ENCODE measurements at places on chromosomes 2 and 18.

DNA sequence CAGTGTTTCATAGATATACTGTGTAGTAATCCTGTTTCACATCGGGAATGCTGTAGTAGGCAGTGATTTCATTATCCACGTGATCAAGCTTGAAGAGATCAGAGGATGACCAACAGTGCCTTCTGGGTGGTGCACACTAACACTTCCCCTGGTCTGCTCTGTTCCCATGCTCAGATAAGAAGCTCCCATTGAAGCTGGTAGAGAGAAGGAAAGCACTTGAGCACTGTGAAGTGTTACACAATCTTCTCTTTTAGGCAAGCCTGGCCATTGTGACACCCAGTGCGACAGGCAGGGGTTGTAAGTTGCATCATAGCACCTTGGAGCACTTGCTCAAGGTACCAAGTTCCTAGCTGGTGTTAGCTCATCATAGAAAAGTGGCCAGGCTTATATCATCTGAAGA, 30.6 kb upstream of the GPD2 start:
- DNase-seq = no peak

GRCh38 chr2:233455491-233455890, 101.2 kb downstream of the DGKD start:
- no peak for DNase-seq

DNA sequence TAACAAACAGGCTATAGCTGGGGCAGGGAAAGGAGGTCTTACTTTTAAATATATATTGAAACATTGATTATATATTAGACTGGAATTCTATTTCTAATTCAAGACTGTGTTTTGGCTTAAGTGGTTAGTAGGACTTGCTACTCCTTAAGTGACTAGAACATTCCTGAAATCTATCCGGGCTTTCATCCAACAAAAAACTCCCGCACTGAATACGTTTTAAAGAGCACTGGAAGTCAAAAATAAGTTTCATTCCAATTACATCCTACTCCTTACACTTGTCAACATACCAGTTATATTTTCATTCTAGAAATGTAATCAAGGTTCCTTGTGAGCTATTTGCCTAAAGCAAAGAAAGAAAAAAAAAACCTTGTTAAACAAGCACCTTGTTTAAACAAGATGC, 204.6 kb downstream of the SP3 start:
- no peak for DNase-seq

- no peak for DNase-seq
These were observed 75.6 kb downstream of the RNF144A start for GRCh38 chr2:6992794-6993228.

GRCh38 chr2:101981504-101981903, 10.3 kb upstream of the IL1R2 start:
- no peak for DNase-seq

DNA sequence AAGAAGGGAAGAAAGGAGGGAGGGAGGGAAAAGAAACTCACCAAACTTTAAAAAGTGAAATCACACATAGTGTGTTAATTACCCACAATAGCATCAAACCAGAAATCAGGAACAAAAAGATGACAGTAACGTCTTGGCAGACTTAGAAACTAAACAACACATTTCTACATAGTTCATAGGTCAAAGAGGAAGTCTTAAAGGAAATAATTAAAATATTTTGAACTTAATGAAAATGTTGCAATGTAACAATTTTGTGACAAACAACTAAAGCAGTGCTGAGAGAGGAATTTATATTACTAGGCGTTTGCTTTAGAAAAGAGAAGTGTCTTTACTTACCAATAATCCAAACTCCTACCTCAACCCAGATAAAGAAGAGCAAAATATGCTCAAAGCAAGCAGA, 505.0 kb upstream of the ID2 start:
- no peak for DNase-seq

GRCh38 chr18:63981719-63982118, 11.8 kb downstream of the SERPINB8 start:
- no peak for DNase-seq

DNA sequence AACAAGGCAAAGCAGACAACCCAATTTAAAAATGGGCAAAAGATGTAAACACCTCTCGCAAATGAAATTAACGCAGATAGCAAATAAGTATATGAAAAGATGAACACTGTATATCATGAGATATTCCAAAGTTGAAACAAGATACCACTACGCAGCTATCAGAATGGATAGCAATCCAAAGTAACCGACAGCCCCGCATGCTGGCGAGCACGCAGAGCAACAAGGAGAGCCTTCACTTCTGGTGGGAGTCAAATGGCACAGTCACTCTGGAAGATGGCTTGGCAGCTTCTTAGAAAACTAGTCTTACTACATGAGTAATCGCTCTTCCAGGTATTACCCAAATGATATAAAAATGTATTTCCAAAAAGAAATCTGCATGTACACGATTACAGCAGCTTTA, 1.4 kb downstream of the NDUFA10 start:
- DNase-seq = no peak

GRCh38 chr18:36813824-36814223, 15.0 kb downstream of the TPGS2 start:
- no peak for DNase-seq

GRCh38 chr2:67846370-67847070, 216.3 kb downstream of the C1D start:
- DNase-seq = peak; percentile 70

GRCh38 chr2:149329489-149330126, 779 bp upstream of the LYPD6 start:
- DNase-seq = no peak

DNA sequence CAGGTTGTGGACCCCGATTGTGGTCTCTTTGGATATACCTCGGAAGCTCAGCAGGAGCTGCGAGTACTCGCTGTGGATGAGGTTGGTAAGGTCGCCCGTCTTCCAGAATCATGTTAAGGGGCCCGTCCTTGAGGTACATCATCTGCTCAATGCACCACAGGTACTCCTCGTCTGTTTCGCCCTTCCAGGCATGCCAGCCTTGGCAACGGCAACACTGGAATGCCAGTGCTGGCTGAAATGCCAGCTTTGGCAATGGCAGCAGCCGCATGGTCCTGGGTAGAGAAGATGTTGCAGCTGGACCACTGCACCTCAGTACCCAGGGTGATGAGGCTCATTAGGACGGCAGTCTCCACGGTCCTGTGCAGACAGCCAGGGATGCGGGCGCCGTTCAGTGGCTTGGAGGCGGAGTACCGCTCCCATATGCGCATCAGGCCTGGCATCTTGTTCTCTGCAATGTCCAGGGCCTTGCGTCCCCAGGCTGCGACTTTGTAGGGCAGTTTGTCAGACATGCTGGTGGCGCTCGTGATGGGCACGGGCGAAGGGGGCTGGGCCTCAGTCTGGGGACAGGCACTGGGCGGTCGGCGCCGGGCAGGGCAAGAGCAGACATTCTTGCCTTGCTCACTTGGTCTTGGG, 122.2 kb upstream of the NXPH2 start:
- no peak for DNase-seq

GRCh38 chr2:176283291-176284068, 14.2 kb downstream of the MTX2 start:
- DNase-seq = no peak

DNA sequence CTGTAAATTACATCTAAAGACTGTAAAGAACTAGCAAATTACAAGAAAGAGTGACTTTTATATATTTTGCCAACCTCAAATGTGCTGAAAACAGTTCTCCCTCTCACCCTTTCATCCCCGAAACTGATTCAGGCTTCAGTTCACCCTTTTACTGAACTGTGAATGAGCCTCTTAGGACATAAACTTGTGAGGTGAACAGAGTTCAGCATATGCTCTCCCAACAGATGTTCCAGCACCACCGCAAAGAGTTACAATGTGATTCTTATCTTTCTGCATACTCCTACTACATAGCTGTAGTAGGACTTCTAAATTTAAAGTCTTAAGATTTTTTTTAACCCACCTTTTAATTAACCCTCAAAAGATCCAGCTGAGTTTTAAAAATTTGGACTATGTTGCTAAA, 1.2 kb upstream of the ZCCHC2 start:
- DNase-seq = no peak

- DNase-seq = no peak
These were observed 175.3 kb downstream of the PDE11A start for GRCh38 chr2:177897278-177897677.

DNA sequence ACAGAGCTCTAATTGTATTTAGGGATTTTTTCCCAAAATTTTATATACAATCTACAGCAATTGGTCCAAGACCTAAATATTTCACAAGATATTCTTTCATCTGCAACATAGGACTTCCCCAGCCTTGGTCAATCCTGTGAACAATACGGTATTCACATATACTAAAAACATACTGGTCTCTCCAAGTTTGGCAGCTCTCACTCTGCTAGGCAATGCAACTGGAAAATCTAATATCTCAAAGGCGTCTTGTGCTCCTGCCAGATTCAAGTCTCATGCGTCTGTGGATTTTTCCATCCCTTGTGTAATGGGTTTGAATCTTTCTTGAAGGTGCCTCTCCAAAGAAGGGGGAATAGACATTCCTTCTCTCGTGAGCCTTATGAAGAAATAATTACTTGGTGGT, 27.4 kb upstream of the MBOAT2 start:
- no peak for DNase-seq
